ENCODE measurements at places on chromosomes 16 and 17.

GRCh38 chr17:19348806-19349205 is 13.7 kb downstream of the B9D1 start:
- DNase-seq, result no peak

DNA sequence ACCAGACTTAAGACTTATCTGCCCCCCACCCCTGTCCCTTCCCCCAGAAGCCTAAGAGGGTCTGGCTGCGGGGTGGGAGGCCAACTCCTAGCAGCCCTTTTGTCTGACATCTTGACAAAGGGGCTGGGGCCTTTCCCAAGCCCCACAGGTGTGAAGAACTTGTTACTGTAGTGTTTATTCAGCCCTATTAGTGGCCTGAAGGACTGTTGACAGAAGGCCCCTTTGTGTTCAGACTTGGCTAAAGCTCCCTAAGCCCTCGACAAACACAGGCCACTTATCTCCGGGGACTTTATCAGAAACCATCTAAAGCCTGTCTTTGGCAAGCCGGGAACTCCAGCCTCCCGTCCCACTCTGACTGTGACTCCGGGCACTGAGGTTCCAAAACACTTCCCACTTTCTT is 129.8 kb downstream of the NTN1 start:
- DNase-seq, result peak; percentile 73

- DNase-seq, result peak; percentile 63
Observed at GRCh38 chr17:58755577-58756245, at the start of gene PPM1E. TSS of gene PPM1E (plus strand) at chr17:58755854.

- no peak for DNase-seq
Observed at GRCh38 chr16:83602761-83603722, 204.7 kb upstream of the HSBP1 start.

DNA sequence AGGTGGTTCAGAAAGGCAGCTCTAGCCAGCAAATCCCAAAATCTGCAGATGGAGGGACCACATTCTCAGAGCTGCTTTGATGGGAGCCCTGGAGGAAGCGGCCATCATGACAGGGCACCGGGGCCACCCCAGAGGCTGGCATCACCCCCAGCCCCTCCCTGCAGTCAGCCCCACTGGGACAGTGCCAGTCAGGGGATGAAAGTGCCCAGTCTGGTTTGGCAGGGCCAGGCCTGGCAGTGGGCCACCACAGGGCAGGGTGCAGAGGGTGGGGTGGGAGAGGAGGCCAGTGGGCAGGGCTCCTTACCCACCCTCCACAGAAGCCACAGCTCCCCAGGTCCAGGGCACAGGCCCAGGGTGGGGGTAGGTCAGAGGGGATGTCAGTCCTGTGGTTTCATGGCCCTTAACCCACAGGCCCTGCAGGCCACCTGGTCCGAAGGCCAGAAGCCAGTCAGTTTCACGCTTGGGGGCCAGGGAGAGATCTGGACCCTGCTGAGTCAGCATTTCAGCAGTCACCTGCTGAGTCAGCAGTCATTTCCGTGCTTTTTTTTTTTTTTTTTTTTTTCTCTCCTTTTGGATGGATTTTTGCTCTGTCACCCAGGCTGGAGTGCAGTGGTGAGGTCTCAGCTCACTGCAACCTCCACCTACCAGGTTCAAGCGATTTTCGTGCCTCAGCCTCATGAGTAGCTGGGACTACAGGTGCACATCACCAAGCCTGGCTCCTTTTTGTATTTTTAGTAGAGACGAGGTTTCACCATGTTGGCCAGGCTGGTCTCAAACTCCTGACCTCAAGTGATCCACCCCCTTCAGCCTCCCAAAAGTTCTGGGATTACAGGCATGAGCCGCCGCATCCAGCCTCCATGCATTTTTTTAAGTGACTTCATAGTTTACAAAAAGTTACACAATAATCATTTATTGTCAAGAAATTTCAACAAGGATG is 10.4 kb downstream of the SLC25A10 start:
- no peak for DNase-seq

- peak; percentile 88 for DNase-seq
Observed at GRCh38 chr16:67430977-67431774, at the start of gene HSD11B2. TSS of gene HSD11B2 (plus strand) at chr16:67431121. CDS start at chr16:67431249, 128 bp downstream.

- no peak for DNase-seq
Observed at GRCh38 chr17:54944796-54945195, 23.7 kb downstream of the COX11 start.

- DNase-seq, result no peak
Observed at GRCh38 chr16:52470585-52470984, 76.4 kb downstream of the TOX3 start.

DNA sequence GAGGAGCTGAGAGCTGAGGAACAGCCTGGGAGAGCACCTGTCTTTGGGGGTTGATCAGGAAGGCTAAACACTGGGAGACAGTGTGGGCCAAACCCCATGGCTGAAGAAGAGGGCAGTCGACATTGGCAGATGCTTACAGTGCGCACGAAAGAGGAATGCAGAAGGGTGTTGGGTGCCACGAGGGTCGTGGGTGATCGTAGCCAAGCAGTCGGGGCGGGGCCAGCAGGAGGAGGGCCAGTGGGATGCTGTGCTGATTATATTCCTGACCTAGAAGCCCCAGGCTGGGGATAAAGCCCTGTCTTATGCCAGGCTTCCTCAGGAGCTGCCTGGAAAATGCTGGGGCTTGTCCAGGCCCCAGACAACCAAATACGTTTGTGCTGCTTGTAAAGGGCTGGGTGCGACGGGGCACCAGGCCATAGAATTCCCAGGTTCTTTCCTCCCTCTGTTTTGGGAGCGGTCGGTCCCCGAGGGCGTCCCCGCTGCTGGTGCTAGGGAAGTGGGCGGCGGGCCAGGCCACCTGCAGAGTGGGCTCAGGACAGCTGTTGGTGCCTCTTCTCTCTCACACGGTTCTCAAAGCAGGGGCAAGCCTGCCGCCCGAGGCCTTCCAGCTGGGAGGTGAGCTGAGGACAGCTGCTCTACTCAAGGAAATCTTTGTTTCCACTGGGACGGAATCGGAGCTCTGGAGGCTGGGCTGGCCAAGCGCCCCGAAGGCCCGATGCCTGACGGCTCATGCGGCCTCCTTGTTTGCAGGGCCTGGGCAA is 10.0 kb downstream of the C1QTNF1 start:
- no peak for DNase-seq

GRCh38 chr17:20095336-20096080 is 86.3 kb downstream of the SPECC1 start:
- DNase-seq, result peak; percentile 64

DNA sequence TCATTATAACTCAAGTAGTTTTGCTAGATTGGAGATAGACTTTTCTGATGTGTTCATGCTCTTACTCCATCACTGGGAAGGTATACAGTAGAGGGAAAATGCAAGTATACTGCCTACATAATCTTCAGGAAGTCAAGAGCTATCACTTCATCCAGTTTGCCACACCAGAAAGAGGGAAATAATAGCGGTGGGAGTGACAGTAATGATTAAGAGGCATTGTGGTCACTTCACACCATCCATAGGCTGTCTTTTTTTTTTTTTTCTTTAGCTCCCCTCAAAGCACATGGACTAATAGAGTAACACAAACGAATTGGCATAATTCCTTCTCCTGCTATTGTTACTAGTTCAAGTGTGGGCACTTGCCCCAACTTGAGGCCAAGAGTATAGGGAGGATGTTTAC is 28.4 kb upstream of the HLF start:
- no peak for DNase-seq

DNA sequence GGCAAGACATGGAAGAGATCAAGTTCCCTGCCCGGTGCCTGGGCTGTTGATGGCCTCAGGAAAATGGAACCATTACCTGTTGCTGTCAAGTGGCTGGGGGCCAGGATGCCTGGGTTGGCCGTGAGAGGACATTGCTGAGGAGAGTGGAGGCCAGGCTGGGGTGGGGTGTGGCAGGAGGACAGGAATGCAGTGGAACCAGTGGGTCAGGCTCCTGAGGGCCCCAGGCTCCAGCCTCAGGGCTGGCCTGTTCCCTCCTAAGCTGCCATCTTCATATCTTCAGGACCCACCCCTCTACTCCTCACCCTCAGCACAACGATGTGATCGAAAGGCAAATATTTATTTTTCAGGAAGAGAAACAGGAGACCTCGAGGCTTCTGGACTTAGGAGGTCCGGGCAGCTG is 8.5 kb upstream of the YPEL3 start:
- DNase-seq, result peak; percentile 88

GRCh38 chr16:89409161-89409711 is 81.1 kb downstream of the ANKRD11 start:
- DNase-seq, result no peak

Measured in Caco-2 (cell line).